AG04449 (cell line): ENCODE measurements at places on chromosomes 1 and 21.

DNA sequence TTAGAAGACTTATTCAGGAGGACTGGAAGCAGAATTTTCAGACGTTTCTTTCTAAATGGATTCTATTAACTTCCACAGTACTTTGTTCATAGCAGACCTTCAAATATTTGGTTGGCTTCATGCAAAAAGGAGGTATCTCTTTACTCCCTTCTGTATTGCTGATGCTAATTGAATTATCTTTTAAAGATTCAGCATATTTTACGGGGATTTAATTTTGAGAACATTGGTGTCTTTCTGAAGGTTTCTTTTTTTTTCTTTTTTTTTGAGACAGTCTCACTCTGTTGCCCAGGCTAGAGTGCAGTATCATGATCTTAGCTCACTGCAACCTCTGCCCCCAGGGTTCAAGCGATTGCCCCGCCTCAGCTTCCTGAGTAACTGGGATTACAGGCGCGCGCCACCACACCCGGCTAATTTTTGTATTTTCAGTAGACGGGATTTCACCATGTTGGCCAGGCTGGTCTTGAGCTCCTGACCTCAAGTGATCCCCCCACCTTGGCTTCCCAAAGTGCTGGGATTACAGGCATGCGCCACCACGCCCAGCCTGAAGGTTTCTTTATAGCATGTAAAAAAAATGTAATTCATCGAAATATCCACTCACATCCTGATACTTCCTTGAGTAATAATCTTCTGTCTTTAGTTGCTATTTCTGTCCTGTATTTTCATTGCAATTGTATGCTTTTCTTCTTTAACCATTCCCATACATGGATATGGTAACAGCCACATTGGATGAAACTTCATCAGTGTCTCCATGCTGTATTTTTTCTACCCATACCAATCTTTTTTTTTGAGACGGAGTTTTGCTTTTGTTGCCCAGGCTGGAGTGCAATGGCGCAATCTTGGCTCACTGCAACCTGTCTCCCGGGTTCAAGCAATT, 14.5 kb downstream of the CNST start:
- no peak for DNase-seq

- peak; percentile 86 for DNase-seq
These were observed 149.5 kb downstream of the FGGY start for GRCh38 chr1:59446257-59446901.

- no peak for DNase-seq
These were observed 120.7 kb upstream of the KRTAP19-8 start for GRCh38 chr21:31158789-31159581.

GRCh38 chr1:94660994-94661393, 119.4 kb upstream of the F3 start:
- DNase-seq, result no peak

GRCh38 chr1:91507328-91507727, 6.7 kb downstream of the CDC7 start:
- DNase-seq, result no peak
